Stimulated activated CD8-positive, alpha-beta memory T cell treated with anti-CD3 and anti-CD28 coated beads, Interleukin-7, amount 100 ng/mL, for 4 hours (primary cell): ENCODE measurements at places on chromosomes 6 and 20.
A peak's percentile ranks its signal among the peaks of the same experiment; 100 is the strongest.

- DNase-seq = no peak
Observed at GRCh38 chr6:30615958-30616810, 859 bp downstream of the PPP1R10 start.

GRCh38 chr6:75693534-75693933, 55.5 kb upstream of the MYO6 start:
- no peak for DNase-seq

DNA sequence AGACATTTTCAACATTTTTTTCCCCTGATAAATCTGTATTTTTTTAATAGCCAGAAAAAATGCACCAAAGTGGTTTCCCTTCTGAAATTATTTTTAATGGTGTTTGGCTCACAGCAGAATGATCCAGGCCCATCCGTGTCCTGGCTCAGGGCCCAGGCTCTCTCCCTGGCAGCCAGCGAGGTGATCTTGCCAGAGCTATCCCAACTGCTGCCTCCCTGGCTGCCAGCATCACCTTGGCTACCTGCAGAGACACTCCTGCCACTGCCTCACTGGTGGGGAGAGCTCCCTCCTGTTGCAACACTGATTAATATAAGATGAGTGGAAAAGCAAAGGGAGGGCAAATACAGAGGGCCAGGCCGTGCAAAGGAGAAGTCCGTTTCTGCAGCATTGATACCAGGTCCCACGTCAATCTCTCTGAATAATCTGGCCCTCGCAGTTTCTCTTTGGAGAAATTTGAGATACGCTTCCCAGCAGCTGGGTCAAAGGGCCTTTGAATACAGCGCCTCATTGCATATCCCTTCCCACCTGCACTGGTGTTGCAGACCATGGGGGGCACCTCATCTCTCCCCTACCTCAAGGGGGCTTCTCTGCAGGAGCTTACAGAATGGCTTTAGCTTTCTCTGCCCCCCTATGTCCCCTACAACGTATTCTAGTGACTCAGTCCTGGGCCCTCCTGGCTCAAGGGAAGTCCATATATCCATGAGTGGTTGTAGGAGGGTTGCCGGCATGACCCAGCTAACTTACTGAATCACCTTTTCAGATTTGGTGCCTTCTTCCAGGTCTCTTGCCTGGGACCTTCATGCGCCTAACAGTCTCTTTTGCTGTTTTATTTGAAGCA, 12.8 kb upstream of the DSTN start:
- no peak for DNase-seq

GRCh38 chr20:53679597-53680309, 86.1 kb upstream of the ZNF217 start:
- no peak for DNase-seq

DNA sequence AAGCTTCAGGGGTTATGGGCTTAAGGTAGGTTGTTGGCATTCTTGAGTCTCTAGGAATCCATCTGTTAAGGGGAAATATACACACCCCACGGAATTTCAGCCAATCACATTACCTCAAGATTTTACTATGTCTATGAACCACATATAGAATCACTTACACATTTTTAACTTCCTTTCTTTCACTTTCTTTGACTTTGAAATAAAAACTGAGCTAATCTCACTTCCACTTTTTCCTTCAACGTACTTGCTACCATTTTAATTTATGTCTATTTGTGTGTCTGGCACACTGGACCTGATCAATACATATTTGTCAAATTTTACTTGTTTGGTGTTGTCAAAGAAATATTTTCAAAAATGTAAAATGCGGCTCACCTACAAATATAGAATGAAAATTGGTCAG, 545.4 kb upstream of the JAG1 start:
- DNase-seq = no peak

DNA sequence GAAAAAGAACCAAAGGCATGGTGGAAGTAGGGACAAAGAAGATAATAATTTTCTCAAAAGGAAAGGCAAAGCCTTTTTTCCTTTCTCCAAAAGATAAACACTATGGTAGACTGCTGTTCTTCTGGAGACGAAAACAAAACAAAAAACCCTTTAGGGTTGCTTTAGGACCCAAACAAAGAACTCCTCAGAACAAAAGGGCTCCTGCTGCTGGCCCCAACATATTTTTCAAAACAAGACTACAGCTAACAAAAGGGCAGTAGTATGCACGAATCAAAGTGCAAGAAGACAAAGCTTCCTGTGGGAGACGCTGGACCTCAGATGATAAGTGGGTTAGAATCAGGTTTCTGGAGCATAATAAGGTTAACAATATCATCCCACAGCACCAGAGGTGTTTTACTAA, 15.8 kb downstream of the NCOA5 start:
- no peak for DNase-seq

- no peak for DNase-seq
Observed at GRCh38 chr6:115819506-115819905, 241.2 kb downstream of the FRK start.

GRCh38 chr6:42898891-42899361, 16.9 kb upstream of the PTCRA start:
- peak; percentile 57 for DNase-seq
